Fibroblast of skin of right quadriceps (primary cell): ENCODE measurements at places on chromosomes 4 and X.

- no peak for DNase-seq
Observed at GRCh38 chr4:156191044-156191781, 237.5 kb upstream of the CTSO start.

GRCh38 chr4:24734511-24734910 lies 60.9 kb upstream of the SOD3 start:
- no peak for DNase-seq

DNA sequence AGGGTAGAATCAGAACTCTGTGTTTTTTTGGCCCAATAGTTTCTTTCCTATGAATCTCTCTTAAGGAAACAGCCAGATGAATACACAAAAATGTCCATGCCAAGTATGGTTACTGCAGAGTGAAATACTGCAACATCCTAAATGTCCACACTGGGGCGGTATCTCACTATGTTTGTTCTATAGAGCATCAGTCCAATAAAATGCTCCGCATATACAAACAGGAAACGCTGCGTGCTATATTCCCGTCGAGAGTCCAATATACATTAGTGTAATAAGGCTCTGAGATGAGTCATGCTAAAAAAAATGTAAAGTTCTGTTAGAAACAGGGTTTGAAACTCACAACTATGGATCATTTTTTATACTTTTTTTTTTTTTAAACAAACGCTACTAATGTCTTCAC lies 72.9 kb upstream of the ENOX2 start:
- DNase-seq, result peak; percentile 67

DNA sequence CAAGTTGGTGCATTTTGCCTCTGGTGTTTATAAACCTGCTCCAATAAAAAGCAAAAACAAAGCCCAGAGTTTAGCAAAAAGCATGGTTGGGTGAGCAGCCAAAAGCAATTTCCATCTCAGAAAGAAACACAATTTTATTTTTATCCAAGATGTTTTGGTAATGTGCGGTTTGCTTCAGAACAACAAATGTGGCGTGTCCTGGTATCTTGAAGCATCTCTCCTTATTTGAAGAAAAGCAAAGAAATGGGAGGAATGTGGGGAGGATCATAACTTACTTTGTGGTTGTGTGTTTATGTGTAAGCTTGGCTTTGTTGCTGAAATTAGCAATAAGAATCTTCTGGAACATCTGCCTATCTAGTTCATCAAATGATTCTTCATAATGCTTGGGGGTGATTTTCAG lies 88.3 kb upstream of the DDX3X start:
- DNase-seq, result no peak

DNA sequence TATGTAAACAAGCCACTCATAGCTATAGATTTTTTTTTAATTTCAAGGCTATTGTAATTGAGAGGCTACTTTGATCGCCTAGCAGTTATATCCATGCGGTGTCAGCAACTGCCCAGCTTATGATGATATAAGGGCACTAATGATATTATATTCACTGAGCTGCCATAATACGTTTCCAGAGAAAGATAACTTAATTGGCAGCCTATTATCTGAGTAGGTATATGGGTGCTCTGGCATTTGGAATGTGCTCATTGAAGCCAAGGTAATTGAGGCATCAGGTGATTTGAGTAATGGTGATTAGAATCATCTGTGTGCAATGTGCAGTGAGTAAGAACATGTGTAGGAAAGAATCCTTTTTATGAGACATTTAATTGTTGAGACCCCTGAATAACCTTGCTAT lies 490.0 kb downstream of the CENPC start:
- DNase-seq, result no peak

GRCh38 chr4:94126669-94127068 lies 81.0 kb upstream of the SMARCAD1 start:
- no peak for DNase-seq

GRCh38 chr4:66991521-66991920 lies 553.8 kb downstream of the CENPC start:
- DNase-seq, result no peak

GRCh38 chr4:152607178-152607577 lies 71.3 kb upstream of the FBXW7 start:
- no peak for DNase-seq

- DNase-seq, result no peak
Observed at GRCh38 chr4:6464842-6465588, 7.4 kb downstream of the PPP2R2C start.

DNA sequence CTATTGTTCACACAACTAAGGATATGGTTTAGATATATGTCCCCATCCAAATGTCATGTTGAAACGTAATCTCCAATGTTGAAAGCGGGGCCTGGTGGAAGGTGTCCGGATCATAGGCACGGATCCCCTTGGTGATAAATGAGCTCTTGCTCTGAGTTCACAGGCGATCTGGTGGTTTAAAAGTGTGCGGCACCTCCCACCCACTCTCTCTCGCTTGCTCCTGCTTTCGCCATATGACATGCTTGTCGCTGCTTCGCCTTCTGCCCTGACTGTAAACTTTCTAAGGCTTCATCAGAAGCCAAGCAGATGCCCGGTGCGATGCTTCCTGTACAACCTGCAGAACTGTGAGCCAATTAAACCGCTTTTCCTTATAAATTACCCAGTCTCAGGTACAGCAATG lies 128.5 kb downstream of the NFKB1 start:
- DNase-seq, result no peak

DNA sequence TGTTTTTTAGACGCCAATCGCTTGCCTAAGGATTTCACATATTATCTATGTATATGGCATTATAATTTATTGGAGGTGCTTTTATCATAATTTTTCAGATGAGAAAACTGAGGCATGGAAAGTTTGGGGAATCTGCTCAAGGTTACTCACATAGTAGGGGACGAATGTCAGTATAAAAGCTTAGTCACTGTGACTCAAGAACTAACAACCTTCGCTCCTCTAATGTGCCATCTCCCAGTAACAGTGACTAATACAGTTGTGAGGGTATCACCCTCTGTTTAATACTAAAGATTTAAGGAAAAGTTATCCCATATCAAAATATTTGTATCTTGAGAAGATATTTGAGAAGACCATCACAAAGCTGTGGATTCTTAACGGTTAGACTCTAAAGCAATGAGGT lies 353.1 kb upstream of the SPOCK3 start:
- DNase-seq, result no peak
